ENCODE measurements at places on chromosomes 3 and 15. TPM values are rescaled to one million over a fixed set of nuclear protein-coding genes. Genes with fewer than 3 reads are reported as not detected.

TMA7 gene
- total RNA-seq, result 416 TPM

ROBO2 gene
- total RNA-seq, result 0.23 TPM

ANKRD63 gene
- not detected for total RNA-seq

ESYT3 gene
- 1.4 TPM for total RNA-seq

Measured in pericardium fibroblast (primary cell).